HT1080 (cell line): ENCODE measurements at places on chromosomes 11 and 22. TPM values are rescaled to one million over a fixed set of nuclear protein-coding genes. Genes with fewer than 3 reads are reported as not detected.

Gene HEPACAM
- 0.29 TPM in 1 of 2 replicates, not detected in the other for total RNA-seq

DNA sequence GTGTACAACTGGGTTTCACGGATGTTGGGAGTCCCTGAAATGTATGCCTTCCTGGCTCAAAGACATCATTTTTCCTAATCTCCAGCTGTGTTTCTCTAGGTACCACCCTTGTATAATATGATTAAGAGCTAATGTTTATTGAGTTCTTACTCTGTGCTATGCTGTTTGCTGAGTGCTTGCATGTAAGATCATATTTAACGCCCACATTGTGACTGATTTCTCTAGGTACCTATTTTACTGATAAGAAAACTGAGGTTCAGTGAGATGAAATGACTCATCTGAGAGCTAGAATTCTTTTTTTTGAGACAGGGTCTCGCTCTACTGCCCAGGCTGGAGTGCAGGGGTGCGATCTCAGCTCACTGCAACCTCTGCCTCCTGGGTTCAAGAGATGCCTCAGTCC is 42.6 kb downstream of the FAM227A start:
- no peak for DNase-seq

Gene WNT7B
- total RNA-seq = 15.0 and 18.9 TPM in 2 replicates

Gene TLCD5
- 7.7 and 8.6 TPM in 2 replicates for total RNA-seq

GRCh38 chr11:78161962-78162371 is 22.5 kb upstream of the ALG8 start:
- DNase-seq = peak; percentile 18

DNA sequence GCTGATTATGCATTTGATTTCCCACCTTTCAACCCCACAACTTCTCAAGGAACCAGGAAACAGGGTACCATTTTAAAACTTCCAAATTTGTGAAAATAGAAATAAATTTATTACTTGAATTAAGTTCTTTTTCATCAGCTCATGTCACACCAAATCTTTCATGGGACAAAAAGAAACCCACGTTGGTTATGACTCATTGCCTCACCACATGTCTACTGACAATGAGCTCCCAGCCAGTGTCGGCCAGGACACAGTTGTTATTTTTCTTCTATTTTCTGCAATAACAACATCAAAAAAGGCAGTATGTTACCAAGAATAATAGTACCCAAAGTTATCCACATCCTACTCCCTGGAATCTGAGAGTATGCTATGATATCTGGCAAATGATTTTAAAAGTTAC is 17.3 kb downstream of the MS4A6A start:
- DNase-seq = no peak

Gene TUBA8
- total RNA-seq = 0.06 and 0.17 TPM in 2 replicates

Gene RBFOX2
- total RNA-seq = 87.3 and 97.4 TPM in 2 replicates

Gene SPON1
- not detected in 2 replicates for total RNA-seq

DNA sequence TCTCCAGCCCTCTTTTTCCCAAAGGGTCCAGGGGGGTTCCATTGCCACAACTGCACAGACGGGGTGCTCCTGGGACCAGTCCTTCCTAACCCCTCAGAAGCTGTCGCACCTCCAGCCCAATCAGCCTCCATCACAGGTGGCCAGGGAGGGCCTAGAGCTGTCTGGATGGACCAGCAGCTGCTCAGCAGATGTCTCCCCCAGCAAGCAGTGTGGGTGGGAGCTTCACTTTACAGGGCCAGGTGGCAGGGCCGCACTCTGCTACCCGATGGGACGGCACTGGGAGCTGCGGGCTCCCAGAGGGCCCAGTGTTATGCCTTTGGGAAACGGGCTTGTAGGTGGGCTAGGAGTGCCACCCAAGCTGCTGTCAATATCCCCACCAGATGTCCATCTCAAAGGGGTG is 120.5 kb downstream of the DSCAML1 start:
- DNase-seq = no peak

- no peak for DNase-seq
Measured at GRCh38 chr11:93903989-93904388, 53.6 kb upstream of the VSTM5 start.
